ENCODE measurements at places on chromosomes 11 and 22. TPM values are rescaled to one million over a fixed set of nuclear protein-coding genes. Genes with fewer than 3 reads are reported as not detected.

DNA sequence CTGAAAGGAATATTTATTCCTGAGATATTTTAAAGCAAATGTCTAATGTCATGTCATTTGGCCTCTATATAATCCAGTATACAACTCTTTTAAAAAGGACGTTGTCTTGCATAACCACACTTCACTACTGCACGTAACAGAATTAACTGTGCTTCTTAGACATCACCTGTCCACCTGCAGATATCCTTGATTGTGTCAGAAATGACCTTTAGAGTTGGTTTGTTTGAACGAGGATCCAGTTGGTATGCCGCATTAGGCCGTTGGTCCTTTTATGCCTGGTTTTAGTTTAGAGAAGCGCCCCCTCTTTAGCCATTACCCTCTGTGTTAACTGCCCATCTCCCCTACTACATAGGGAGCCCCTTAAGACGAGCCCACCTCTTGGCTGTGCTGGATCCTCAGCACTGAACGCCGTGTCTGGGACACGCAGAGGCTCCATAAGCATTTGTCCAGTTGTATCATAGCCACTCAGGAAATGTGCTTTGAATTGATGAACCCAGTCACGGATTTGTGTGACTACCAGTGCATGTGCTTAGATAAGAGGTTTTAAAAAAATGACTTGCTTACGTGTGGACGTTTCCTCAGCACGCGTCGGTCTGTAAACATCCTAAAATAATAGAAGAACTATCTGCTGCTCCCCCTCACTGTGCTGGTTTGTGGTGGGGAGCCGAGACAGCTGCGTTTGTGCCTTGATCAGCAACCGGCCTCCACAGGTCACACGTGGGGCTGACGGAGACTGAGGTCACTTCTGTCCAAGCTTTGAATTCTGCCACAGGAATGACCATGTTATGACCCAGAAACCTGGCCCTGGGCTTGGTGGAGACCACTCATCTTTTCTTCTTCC lies 4.0 kb downstream of the MICAL2 start:
- DNase-seq, result no peak

- DNase-seq, result no peak
These were observed at the start of gene TRPM5 for GRCh38 chr11:2443881-2444820. TSS of gene TRPM5 (minus strand) at chr11:2444514. CDS start at chr11:2423036, 21,478 bp downstream.

Gene SMIM35
- not detected for total RNA-seq

GRCh38 chr22:47750086-47750485 lies 987.6 kb downstream of the TBC1D22A start:
- DNase-seq, result no peak

DNA sequence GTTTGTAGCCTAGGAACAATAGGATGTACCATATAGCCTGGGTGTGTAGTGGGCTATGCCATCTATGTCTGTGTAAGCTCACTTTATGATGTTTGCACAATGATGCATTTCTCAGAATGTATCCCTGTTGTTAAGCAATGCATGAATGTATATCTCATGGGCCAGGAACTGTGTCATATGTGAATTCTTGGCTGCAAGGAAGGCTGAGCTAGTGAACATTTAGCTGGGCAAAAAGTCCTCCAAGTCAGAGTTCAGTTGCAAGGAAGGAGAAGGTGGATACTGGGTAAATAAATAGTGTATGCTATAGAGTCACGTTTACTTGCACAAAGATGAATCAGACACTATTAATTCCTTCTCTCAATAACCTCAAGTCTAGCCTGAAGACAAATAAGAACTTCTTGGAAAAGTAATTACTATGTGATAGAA lies 136.1 kb downstream of the EHF start:
- no peak for DNase-seq

Gene SLC22A25
- total RNA-seq, result not detected

DNA sequence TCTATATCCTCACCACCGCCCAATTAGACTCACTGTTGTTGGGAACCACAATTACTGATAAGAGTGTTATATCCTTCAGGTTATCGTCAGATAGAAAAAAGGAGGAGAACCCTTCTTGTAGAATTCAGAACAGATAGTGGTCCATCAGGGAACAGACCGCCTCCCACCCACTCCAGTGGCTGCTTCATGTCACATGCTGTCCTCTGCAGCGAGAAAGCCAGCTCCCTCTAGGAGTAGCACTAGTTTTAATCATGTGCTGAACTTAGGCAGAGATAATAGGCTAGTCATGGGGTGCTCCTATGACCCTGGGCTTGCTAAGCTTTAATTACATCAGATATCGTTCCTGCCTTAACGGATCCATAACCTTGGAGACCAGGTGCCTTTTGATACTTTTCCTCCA lies 51.5 kb upstream of the RAB1B start:
- DNase-seq, result no peak

Gene OR5J2
- not detected for total RNA-seq

DNA sequence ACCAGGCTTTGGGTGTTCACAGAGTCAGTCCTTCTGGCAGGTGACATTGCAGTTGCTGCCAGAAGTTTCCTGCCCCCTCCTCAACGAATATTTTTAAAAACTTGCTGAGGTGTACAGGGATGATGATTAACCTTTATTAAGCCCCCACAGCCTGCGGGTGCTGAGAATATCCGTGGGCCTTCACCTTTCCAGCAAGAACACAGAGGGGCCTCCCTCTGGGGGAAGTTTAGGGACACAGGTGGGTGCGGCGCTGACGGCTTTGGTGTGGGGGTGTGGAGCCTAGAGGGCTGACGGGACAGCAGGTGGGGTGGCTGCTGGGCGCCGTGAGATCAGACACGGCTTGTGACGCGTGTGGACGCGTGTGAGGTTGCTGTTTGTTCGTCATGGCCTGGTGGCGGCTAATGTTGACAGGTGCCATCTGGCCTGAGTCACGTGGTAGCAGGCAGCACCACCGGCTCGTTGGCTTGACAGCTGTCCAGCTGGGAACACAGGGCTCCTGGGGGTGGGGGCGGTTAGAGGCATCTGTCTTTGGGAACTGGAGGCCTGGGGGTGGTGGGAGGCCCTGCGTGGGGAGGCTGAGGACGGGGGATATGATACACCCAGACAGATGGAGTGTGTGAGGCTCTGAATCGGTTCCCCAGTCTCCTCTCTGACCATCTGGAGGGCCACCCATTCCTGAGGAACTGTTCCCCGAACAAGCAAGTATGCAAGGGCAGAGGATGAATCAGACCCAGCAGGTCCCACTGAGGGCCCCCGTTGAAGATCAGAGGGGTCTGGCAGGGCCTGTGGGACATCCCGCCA lies 12.5 kb upstream of the LRRC10B start:
- no peak for DNase-seq

Gene MMP8
- total RNA-seq, result not detected

Gene TRIM6
- total RNA-seq, result 0.80 TPM

- no peak for DNase-seq
These were observed 276.2 kb downstream of the BRD1 start for GRCh38 chr22:49551446-49551845.

Gene MUC15
- total RNA-seq, result not detected

Gene RASGRP2
- not detected for total RNA-seq

GRCh38 chr11:27159335-27159679 lies 118.7 kb downstream of the BBOX1 start:
- DNase-seq, result no peak

- DNase-seq, result peak; percentile 96
These were observed 16.4 kb upstream of the SYVN1 start for GRCh38 chr11:65150509-65151299.

DNA sequence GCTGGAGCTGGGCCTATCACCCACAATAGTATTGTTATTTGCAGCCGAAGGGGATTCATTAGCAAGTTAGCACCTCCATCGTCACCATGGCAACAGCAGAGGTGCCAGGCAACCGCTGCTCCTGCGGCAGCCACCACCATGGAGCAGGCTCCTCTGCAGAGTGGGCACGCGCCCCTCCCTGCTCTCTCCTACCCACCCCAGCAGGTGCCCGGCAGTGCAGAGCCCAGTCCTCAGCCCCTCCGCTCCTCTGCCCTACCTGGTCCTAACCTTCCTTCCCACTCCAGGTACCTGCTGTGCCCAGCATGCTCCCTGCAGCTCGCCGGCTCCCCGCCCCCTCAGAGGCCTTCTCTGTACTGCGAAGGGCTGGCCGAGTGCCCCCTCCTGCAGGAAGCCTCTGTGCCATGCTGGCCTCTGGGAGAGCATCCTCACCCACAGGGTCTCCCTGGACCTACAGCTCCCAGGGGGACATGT lies 3.6 kb downstream of the DUSP8 start:
- no peak for DNase-seq

DNA sequence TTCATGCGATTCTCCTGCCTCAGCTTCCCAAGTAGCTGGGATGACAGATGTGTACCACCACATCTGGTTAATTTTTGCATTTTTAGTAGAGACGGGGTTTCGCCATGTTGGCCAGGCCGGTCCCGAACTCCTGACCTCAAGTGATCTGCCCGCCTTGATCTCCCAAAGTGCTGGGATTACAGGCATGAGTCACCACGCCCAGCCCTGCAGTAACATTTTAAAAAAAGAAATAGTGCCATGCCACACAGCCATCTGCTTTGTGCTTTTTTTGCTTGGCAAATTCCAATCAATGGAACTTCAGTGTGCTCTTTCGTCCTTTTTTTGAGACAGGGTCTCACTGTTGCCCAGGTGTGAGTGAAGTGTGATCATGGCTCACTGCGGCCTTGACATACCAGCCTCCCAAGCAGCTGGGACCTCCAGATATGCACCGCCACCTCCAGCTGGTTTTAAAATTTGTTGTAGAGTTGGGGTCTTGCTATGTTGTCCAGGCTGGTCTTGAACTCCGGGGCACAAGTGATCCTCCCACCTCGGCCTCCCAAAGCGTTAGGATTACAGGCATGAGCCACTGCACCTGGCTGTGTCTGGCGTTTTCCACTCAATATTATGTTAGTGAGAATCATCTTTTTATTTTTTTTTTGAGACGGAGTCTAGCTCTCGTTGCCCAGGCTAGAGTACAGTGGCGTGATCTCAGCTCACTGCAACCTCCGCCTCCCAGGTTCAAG lies 1.8 kb upstream of the CHADL start:
- no peak for DNase-seq

DNA sequence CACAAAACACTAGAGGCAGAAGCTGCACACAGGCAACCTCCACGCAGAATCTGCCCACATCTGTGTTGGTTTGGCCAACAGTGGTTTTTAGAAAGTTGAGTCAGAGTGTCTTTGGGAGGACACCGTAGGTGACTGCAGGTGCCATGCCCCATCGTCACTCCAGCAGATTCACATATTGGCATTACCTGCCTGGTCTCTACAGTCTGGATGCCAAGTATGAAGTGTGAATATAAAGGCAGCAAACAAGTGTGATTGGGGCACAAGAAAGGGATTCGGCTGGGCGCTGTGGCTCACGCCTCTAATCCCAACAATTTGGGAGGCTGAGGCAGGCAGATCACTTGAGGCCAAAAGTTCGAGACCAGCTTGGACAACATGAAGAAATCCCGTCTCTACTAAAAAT lies 11.0 kb upstream of the FXYD2 start:
- no peak for DNase-seq

Gene FAM83F
- total RNA-seq, result 21.9 TPM

DNA sequence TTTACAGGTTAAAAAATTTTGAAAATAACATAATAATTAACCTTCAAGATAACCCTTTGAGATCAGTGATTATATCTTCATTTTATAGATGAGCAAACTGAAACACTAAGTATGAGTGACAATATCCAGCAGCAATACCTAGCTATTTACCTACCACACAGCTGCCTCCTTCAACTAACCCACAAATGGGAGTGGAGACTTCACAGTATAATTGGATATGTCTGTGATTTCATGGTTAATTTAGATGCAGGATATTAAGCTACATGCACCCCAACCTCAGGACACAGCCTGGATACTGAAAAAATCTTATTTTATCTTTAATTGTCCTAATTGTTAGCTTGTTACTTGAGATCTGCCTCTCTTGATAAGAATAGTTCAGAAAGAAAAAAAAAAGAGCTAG lies 297.2 kb upstream of the ANO5 start:
- no peak for DNase-seq

All from Calu3 (cell line).